Left ventricle myocardium inferior (tissue), 1 donor: ENCODE measurements at places on chromosomes 7 and 10.

DNA sequence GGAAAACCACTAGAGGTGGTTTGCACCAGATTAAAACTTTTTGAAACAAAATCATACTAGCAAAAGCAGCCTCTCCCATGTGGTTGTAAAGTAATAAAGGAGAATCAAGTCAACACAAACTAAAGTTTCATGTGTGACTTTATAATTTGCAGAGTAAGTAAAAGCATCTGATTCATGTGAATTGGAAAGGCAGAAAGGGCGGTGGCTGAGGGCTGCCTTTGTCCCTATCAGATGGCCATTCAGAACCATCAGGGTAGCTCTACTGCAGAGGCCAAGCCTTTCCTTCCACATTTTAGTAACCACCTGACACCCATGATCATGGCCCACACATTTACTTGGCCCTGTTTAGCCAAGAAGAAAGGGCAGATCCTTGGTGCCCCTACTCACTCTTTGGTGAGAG lies 15.7 kb downstream of the WNT16 start:
- no peak for DNase-seq

DNA sequence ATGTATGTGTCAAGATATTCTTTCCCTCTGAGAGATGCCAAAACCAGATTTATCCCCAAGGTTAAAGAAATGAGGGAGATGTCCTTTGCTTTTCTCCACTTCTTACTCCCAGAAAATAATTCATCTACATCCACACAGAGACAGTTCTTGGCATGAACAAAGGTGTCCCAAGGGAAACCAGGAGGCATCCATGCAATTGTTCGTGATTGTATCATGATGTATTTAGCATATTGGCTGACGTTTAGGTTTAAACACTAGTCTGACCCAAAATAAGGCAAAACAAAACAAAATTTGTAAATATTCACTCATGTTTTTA lies 223.9 kb downstream of the C7orf25 start:
- no peak for DNase-seq

GRCh38 chr7:85104432-85105205 lies 82.2 kb downstream of the SEMA3D start:
- DNase-seq = no peak

DNA sequence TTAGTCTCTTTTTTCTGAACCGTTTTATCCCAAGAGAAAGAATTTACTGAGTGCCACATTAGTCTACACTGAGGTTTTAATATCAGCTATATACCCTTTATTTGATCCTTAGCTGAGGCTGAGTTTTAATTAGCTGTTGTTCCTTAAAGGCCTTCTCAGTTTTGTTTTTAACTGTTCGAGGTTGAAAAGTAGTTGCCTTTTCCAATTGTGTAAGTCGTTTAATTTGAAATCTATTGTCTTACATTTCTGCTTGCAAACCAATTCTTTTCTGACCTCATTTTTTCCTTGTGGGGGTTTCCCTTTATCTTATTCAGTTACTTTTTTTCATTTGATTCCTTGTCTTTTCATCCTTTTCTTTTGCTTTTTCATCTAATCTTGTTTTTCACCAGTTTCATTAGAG lies 30.8 kb downstream of the UMAD1 start:
- no peak for DNase-seq

DNA sequence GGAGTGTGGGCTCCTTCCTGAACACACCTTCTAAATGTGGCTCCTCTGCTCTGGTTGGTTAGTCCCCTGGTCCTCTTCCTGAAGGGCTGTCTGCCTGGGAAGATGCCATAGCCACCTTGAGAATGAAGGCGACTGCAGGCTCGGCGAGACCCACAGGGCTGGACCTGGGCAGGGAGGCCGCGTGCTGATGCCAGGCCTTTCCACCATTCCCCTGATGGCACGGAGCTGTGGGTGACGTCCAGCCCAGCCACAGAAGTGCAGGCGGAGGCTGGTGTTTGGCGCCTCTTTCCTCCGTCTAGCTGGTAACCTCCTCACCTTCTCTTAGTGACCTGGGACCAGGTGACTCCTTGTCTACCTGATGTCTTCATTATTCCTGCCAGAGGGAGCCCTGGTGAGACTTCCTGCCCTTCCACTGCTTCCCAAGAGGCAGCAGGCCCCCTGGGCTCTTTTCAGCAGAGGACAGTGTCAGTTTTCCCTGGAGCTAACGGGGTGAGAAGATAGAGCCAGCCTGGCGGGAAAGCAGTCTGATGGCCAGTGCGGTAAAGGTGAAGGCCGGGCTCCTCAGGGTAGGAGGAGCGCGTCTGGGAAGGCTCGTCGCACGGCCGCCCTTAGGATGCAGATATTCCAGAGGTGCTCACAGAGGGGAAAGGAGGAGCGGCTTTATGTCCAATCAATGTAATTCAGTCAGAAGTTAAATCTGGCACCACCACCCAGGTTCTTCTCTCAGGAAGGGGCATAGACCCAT lies 34.9 kb downstream of the GBX1 start:
- peak; percentile 9 for DNase-seq

DNA sequence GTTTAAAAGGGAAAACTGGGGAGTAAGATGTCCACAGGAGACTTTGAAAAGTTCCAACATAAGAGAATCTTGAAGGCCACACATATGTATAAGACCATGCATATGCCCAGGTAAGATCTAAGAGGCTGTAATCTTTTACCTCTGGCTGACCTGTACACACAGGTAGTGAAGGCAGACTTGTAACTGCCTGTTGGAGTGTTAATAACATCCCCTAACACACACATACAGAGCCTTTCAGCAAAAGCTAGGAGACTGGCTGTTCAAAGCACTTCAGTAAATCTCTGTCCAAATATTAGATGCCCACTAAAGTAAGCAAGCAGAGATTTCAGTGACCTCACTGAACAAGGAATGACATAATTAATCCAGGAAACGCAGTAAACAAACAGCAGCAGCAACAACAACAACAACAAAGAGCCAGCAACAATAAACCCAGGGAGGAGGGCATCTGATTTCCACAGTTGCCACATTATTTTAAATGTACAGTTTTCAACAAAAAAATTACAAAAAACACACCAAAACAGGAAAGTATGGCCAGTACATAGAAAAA lies 15.0 kb downstream of the CYP51A1 start:
- DNase-seq = no peak

DNA sequence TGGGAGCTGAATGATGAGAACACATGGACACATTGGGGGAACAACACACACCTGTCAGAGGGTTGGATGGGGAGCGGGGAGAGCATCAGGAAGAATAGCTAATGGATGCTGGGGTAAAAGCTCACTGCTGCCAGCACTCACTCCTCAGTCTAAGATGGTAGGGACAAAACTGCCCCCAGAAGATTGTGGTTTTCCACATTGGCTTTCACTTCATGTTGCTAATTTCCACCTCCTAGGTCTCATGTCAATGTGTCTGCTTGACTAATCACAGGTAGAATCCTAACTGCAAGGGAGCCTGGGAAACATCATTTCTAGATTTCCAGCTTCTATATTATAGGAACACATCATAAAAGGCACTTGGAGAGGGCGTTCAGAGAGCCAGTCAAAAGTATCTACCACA lies 22.6 kb downstream of the APBB1IP start:
- no peak for DNase-seq

DNA sequence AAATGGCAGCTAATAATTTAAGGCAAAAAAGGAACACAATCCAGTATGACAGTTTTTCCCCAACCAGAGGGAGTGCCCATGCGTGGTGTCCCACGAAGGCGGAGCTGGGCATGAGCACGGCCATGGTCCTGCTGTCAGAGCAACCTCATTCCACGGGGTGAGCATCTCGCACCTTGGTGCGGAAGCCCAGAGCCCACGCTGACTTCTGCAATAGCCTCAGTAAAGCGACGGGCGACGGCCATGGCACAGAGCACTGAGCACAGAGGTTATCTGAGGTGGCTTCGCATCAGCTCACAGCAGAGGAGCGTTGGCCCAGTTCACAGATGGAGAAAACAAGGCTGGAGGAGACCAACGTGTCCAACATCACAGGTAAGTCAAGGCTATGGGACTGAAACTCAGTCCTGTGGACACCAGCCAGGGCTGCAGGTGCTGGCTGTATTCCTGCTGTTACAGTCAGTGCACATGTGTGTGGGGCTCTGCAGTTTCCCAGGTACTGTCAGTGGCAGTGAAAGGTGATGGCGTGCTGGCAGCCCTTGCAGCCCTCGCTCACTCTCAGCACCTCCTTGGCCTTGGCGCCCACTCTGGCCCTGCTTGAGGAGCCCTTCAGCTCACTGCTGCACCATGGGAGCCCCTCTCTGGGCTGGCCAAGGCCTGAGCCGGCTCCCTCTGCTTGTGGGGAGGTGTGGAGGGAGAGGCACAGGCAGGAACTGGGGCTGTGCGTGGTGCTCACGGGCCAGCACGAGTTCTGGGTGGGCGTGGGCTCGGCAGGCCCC lies 525.6 kb downstream of the PTPRN2 start:
- no peak for DNase-seq

DNA sequence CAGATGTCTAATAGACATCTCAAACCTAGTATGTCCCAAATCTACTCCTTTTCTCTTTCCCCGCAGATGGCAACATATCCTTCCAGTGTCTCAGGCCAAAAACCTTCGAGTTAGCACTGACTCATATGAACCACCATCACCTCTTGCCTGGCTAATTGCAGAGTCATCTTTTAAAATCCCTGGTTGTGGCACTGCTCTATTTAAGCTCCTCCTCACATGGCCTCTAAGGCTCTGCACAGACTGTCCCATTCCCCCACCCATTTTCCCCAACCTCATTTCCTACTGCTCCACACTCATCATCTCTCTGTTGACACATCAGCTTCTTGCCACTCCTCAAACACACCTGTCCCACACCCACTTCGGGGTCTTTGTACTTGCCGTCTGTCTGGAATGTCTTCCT lies 16.8 kb upstream of the HBP1 start:
- DNase-seq = no peak

GRCh38 chr7:93894426-93894825 lies 3.9 kb upstream of the TFPI2 start:
- no peak for DNase-seq

GRCh38 chr10:111083222-111084095 lies 6.6 kb downstream of the ADRA2A start:
- DNase-seq = no peak

DNA sequence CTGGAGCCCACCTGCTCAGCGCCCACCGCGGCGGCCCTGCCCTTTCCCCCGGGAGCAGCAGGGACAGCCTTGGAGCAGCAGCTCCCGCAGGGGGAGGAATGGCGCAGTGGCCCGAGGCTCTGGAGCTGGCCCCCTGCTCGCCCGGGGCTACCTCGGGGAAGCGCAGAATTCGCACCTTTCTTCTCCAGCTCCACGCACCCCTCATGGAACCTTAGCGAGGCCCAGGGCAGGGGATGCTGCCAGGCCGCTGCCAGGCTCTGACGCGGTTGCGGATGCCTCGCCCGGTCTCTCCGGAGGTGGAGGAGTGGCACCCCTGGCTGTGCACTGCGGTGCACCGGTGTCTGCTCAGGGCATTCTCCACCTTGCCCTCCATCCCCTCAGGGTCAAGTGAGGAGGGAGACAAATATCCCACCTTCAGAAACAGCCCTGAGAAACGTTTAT lies 84.9 kb upstream of the MKI67 start:
- no peak for DNase-seq

DNA sequence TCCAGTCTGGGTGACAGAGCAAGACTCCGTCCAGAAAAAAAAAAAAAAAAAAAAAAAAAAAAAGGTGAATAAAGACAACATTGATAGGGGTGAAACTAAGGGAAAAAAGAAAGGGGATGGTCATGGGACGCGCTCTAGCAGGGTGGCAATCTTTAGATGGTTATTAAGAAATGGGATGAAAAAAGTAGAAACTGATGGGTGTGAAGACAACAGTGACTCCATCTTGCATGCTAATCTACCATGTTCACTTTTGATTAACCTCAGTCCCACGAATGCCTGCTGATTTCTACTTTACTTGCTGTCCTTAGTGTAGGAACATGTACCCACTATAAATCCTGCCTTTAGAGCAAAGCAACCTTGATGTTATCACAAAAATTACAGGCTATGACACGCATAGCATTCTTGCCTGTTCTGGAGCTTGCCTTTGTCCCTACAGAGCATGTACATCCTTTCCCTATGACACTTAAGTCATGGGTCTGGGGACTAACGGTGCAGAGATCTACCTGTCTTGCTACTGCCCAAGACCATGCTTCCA lies 38.5 kb downstream of the P4HA1 start:
- DNase-seq = no peak

GRCh38 chr10:43078175-43078985 lies 1.5 kb downstream of the RET start:
- DNase-seq = no peak

DNA sequence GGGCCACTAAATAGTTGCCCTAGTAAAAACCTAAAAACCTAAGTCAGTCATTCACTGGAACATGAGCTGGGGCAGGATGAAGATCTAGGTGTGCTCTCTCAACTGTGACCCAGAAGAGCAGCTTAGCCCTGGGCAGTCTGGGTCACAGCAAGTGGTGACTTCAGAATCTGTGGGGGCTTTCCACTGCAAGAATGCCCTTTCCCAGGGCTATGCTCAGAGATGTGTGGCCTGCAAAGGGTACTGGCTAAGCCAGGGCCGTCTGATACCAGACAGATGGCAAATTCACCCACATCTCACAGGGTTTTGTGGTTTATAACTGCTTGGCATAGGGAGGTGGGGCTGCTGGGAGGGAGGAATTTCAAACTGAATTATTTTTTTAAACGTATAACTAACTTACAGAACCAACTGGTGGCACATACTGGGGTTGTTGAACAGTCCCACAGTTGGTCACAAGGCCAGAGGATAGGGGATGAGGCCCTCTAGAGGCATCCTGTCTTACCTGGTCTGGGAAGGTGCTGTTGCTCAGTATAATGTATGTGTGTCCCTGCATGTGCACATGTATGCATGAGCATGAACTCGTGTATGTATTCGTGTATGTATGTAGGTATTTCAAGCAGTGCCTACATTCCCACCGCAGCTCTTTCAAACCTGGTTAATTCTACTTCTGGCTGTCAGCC lies 63.2 kb downstream of the PRPF18 start:
- no peak for DNase-seq

GRCh38 chr10:69049566-69049961 lies 38.3 kb upstream of the SRGN start:
- DNase-seq = no peak

- no peak for DNase-seq
Measured at GRCh38 chr10:45380903-45381620, 7.0 kb downstream of the ALOX5 start.

DNA sequence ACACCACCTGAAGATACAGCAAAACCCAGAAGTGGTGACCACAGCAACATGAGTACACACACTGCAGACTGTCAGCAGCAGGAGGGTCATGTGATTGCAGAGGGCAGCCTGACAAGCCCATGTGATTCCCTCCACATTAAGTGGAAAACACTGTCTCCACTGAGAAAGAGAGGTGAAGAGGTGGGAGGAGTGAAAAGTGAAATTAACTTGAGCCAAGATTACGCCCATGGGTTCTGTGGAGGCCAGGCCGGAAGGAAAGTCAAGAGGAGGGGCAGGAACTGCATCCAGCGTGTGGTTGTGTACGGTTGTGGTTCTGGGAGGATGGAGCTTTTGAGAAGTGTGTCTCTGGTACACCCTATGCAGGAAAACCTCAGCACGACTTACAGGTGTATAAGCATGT lies 138.5 kb downstream of the PLXNA4 start:
- DNase-seq = no peak

DNA sequence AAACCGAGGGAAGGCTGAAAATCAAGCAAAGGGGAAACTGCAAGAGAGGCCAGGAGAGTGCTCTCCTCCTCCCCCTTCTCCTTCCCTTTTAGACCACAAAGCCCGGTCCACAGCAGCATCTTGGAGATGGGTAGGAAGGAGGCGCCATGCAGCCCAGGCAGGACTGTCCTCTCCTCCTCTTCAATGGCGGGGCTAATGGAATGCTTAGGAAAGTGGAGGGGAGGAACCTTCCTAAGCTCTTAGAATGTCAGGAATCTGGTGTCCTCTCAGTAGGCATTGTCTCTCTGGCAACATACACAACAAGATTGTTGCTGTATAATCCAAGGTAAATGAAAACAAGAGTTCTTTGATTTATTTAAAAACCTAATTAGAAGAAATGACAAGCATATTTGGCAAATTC lies 185.1 kb downstream of the DGKI start:
- no peak for DNase-seq
